ENCODE measurements at places on chromosomes 7 and 10. TPM values are rescaled to one million over a fixed set of nuclear protein-coding genes. Genes with fewer than 3 reads are reported as not detected.

The CPA1 gene
- polyA plus RNA-seq, result 2.6 TPM

GRCh38 chr10:69211524-69211923, 8.6 kb upstream of the HKDC1 start:
- no peak for DNase-seq

The DGKI gene
- 2.0 TPM for polyA plus RNA-seq

The LIPK gene
- polyA plus RNA-seq, result not detected

The AGAP5 gene
- 14.8 TPM for polyA plus RNA-seq

DNA sequence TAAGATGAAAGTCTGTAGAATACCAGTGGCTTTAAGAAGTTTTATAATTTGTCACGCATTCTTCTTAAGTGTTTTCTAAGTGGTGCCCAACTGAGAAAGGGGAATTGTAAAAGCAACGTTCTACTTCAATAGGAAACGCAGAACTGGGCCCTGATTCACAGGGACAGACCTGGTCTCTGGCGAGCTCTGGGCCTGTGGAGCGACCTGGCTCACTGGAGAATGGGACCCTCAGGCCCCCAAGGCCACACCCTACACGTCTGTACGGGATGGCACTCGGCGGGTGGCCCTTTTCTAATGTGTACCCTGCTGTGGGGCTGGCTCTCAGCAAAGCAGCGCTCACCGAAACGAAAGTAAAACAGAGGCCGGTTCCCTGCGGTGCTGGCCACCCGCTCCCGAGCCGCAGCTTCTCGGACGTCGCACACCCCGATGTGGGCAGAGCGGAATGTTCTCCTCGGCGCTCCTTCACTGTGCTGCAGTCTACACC, 205.0 kb downstream of the DIP2C start:
- DNase-seq, result no peak

The NT5C2 gene
- 123 TPM for polyA plus RNA-seq
